ENCODE measurements at places on chromosomes 11 and 22.

DNA sequence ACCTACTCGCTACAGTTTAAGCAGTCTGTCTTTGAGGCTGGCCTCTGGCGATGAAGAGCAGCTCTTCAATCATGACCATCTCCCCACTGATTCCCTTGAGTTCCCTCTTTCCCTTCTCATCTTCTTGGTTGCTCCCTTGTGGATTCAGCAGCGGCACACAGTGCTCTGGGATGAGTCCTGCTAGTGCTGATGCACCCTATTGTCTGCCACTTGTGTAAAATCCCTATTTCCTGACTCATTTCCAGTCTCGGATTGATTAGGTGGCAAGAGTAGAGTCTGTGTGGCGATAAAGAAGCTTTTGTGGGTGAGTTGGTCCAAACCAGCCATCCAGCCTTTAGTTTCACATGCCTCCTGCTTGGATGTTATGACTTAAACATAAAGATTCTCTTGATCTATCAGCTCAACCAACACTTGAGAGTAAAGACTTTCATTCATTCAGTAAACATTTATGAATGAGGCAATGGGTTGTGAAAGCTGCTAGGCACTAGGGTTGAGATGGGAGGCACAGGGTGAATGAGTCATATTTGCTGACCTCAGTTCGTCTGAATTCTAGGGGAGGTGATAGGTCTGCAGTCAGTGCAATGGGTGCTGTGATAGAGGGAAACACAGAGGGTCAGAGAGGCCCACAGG is 219.4 kb upstream of the RAG2 start:
- no peak for DNase-seq

DNA sequence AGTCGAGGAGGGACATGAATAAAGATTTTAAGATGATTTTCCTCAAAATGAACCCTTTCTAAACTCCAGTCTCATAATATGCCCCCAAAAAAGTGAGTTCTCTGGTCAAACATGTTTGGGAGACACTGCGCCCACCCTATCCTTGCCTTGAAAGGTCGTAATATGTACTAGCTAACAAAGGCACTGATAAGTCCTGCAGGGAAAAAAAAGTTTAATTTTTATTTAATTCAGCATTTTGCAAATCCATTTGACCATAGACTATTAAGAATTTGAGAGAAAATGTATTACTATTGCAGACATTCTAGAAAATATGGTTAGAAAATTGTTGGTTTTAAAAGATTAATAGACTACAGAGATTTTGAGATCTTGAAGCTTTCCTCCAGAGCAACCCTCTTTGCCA is 120.6 kb upstream of the ASPHD2 start:
- DNase-seq = no peak

- no peak for DNase-seq
These were observed 43.4 kb downstream of the CCDC81 start for GRCh38 chr11:86418106-86418505.

DNA sequence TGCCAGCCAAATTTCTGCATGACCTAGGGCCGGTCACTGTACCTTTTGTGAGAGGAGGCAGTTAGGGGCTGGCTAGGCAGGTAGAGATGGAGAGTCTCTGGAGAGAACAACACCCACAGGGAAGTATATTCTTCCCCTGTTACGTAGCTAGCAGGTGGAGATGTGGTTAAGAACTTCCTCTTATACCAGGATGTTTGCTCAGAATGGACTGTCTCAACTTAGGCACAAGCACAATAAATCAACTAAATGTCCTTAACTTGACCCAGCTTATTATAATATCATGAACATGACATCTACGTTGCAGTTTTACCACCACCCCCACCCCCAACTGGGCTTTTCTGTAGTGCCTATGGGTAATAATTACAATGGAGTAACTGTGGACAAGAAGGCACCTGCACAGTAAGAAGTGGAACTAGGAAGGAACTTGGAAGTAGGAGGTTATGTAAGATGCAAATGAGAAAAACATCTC is 60.7 kb upstream of the MPEG1 start:
- DNase-seq = no peak

GRCh38 chr11:130816546-130817329 is 99.5 kb downstream of the SNX19 start:
- no peak for DNase-seq

DNA sequence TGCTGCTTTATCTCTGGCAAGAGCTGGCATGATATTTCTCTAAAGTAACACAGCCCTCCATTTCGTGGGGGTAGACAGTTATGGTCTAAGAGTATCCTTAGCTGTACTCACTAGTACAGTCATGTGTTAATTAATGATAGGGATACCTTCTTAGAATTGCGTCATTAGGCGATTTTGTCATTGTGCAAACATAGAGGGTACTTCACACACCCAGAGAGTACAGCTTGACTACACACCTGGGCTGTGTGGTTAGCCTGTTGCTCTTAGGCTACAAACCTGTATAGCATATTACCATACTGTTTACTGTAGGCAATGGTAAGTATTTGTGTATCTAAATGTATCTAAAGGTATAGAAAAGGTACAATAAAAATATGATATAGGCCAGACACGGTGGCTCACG is 17.0 kb downstream of the XRCC6 start:
- no peak for DNase-seq

DNA sequence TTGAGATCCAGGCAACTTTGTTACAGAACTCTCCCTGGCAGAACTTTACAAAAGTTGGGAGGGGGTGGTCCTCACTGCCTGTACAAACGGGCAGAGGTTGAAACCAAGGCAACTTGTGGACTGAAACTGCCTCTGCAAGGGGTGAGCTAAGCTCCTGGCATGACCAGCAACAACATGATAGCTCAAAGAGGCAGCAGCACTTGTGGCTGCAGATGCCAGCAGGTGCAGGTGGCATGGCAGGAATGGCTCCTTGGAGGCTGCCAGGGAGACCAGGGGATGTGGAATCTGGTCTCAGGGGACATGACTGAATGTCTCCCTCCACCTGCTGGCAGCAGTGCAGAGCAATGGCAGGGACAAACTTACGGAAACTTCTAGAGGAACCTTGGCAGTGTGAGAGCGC is 38.8 kb upstream of the PHF21A start:
- no peak for DNase-seq

- DNase-seq = no peak
These were observed 271.4 kb upstream of the LUZP2 start for GRCh38 chr11:24225501-24225900.

DNA sequence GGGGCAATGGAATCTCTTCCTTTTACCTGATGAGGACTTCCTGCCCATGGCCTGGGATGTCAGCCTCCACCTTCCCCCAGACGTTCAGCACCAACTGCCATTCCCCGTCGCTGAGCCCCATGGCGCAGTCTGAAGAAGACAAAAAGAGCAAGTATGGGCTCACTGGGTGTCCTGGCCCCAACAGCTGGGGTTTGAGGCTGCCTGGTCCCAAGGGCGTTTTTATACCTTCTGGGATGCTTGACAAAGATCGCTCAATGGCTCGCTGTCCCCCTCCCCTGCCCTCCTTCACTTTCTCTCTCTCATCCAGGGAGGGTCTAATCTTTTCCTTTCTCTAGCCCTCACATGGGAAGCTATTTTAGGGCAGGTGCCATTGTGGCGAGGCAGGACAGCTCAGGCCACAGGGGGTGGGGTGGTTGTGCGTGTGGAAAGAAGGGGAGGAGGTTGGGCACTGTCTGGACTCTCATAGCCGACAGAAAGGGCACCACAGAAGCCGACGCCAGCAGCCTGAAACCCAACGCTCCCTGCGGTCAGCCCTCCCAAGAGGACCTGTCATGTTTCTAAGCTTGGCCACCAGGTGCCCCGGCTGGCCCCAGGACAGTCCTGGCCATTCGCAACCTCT is at the start of gene MB:
TSS of gene MB (minus strand) at position 193 of the 619 bp plus-strand sequence. CDS start at position 121, 72 bp downstream.
- DNase-seq = no peak

DNA sequence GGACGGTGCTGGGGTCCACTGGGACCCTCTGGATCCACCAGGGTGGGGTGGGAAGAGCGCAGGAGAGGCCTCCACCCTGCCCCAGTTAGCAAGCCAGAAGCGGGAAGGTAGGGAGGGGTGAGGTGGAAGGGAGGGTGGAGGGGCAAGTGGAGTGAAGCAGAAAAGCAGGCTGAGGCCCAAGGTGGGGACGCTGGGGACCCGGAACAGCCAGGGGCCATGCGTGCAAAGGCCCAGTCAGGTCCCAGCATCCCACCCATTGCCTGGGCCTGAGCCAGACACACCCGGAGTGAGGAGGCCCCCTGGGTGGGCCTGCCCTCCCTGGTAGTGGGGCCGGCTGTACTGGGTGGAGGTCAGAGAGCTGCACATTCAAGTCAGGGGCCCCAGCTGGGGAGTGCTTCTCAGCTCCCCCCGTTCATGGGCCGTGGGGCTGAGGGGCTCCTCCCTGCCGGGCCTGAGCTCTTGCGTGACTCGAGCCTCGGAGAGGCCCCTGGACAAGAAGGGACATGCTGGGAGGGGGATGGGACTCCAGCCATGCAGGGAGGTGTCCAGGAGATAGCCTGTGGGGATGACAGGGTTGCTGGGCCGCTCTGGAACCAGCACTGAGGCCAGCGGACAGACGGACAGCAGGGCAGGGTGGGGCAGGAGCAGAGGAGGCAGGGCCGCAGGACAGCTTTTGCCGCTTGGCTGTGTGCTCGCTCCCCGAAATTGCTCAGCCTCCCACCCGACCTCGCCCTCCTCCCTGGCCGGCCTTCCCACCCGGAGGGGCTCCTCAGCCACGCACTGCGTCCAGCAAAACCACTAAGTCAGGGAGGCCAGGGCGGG is 7.7 kb downstream of the TNNT3 start:
- no peak for DNase-seq

DNA sequence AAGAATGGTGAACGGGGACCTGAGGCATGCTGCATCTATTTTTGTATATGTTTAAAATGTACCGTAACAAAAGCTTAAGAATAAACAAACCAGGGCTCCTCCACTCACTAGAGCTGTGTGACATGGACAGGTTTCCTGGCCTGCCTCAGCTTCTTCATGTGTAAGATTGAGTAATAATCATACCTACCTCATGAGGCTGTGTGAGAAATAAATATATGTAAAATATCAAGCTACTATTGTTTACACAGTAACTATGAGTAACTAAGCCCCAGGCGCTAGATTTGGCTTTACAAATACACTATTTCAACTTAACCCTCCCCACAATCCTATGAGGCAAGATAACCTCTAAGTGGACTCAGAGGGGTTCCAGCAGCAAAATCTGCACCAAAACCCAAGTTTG is 66.4 kb downstream of the SMCO4 start:
- peak; percentile 17 for DNase-seq

GRCh38 chr11:72039856-72040401 is 40.4 kb downstream of the NUMA1 start:
- peak; percentile 7 for DNase-seq

- no peak for DNase-seq
These were observed 190.8 kb downstream of the DSCAML1 start for GRCh38 chr11:117606211-117606610.

DNA sequence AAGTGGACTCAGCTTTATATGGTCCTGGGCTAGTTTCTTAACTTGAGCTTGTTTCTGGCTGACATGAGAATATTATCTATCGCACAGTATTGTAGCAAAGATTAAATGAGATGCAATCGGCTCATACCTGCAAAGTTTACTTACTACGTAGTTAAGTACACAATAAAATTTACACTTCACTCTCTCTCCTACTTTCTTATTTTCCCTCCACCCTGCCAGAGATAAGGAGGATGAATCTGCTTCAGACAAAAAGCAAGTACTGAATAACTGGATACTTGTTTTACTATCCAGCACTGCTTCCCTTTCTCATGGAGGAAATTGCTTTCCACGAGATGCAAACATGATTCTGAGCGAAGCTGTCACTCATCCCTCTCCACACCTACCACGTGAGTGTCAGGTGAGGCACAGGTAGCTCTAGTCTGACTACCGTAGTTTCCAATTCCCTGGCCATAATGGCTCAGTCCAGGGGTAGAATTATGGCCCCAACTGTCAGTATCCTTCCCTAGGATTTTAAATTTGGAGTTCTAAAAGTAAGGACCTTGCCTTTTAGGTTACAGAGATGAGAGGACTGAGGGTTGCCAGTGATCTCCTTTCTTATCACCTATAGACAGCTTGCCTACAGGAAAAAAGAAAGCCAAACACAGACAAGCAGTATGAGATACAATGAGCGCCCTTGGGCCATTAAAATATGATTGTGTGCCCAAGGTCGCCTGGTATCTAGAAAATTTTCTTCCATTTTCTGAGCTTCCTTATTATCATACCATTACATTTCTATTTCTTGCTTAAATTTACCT is 39.8 kb downstream of the GAB2 start:
- DNase-seq = no peak

DNA sequence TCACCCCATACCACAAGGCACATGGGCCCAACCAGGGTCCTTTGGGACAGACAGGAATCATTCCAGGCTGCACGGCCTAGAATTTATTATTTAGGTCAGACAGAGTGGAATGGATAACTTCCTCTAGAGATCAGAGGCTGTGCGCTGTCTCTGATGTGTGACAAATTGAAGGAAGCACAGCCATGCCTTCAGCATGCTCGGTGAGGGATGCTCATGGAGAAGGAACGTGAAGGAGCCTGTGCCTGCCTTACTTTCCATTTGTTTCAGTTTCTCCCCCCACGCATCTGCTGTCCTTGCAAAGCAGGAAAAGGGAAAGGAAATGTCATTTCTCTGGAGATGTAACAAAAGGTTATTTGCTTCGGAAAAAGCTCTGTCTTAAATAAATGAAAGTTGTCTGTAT is 644.1 kb downstream of the OPCML start:
- DNase-seq = no peak

GRCh38 chr11:15884141-15884540 is 472.2 kb downstream of the SOX6 start:
- DNase-seq = peak; percentile 44

DNA sequence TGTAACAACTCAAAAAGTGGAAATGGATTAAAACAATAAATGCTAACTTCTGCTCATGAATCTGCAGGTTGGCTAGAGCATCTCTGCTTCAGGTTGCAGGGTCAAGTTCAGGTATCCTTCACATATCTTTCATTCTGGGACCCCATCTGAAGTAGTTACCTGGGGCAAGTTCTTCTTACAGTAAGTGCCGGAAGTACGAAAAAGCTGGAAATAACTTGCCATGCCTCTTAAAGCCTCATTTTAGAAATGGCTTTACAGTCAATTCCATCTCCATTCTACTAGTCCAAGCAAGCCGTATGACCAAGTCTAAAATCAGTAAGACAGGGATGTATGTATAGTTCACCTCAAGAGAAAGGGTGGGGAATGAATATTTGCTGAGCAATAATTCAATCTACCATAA is 93.7 kb downstream of the FCHSD2 start:
- no peak for DNase-seq

DNA sequence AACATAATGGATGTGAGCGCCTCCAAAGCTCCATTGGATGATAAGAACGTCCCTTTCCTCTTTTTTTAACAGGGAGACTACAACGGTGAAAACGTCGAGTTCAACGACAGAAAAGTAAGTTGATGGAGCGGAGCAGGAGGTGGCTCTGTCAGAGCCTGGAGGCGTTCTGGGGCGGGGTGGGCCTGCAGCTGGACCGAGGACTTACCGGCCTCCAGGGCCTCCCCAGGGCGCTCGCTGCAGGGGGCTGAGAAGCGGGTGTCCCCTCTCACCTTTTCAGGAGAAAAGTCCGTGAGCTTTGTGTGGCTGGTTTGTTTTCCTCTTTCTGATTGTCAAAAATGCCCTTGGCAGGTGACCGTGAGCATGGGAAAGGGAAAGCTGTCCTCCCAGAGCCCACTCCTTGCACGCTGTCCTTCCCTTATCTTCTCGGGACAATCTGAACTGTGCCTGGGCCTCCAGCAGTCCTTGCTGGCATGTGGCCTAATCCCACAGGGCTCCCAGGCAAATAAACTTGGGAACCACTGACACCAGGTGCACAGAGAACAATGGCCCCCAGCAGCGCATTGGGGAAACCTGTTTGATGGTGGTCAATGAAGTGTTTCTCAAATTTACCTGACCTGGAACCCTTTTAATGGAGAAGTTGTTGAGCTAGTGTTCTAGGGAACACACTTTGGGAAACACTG is 38.4 kb downstream of the ANO1 start:
- DNase-seq = no peak

Data from astrocyte of the hippocampus (primary cell).